ENCODE measurements at places on chromosomes 2 and 18. TPM values are rescaled to one million over a fixed set of nuclear protein-coding genes. Genes with fewer than 3 reads are reported as not detected.

Gene LANCL1
- total RNA-seq = 35.8 TPM

Gene MAP2
- 2.2 TPM for total RNA-seq

Gene COX7A2L
- 215 TPM for total RNA-seq

Gene HOXD3
- total RNA-seq = 2.1 TPM

Gene FSIP2
- under 0.01 TPM for total RNA-seq

Gene GALNT13
- total RNA-seq = 0.36 TPM

Gene CXCR1
- not detected for total RNA-seq

Gene IL36B
- total RNA-seq = not detected

Gene KLHL29
- total RNA-seq = 3.3 TPM

Gene NR4A2
- total RNA-seq = 0.72 TPM

Gene SIX3
- not detected for total RNA-seq

Gene POTEC
- total RNA-seq = 0.36 TPM

Gene ARHGAP25
- 0.29 TPM for total RNA-seq

Gene DSG4
- total RNA-seq = not detected

Data from osteoblast (primary cell).